SW480 (cell line): ENCODE measurements at places on chromosomes 4 and X.

DNA sequence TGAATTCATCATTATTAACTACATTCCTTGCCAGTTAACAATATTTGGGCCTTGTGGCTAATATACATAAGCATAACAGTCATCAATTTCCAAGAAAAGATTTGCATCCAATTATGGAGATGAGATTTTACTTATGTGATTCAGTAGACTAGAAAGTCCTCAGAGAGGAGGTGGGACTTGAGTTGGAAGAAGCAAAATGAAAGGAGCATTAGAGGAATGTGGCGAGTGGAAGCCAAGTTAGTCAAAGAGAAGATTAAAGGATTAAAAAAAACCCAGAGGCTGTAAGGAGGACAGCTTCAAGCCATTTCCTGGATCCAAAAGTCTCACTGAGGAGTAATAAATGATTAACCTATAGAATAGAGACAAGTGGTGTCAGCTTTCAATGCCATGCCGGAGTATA, 1099.4 kb upstream of the IGFBP7 start:
- no peak for DNase-seq

GRCh38 chr4:158777423-158778155, 8.8 kb downstream of the FNIP2 start:
- no peak for DNase-seq

GRCh38 chr4:109691411-109691920, 11.8 kb downstream of the CASP6 start:
- DNase-seq = no peak

DNA sequence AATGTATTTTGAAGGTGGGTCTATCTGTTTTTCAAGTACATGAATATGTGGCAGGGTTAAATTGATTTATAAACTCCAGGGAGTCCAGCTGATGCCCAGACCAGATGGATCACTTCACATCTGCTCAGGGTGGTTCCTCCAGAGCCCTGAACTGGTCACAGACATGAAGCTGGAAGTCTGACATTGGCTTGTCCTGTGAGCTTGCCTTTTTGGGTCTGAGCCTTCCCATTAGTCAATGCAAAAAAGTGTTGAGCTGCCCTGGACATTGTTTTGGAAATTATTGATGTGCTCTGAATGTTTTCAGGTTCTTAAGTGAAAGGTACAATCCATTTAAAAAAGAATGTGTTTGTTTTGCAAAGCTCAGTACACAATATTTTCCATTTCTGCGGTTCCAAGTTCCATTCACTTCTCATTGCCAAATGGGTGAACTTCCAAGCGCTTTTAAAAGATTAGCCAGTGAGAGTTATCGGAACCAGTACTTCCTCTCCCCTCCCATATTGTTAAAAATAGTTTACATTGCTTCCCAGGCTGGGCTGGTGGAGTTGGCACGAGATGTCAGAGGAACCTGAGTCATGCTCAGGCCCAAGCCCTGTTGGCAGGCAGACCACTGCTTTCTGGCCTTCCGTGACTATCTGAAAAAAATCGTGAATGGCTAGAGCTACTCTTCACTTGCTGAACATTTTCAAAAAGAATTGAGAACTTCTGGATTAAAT, 52.1 kb downstream of the PDGFRA start:
- no peak for DNase-seq

GRCh38 chr4:57877047-57877458, 766.9 kb upstream of the IGFBP7 start:
- DNase-seq = no peak

DNA sequence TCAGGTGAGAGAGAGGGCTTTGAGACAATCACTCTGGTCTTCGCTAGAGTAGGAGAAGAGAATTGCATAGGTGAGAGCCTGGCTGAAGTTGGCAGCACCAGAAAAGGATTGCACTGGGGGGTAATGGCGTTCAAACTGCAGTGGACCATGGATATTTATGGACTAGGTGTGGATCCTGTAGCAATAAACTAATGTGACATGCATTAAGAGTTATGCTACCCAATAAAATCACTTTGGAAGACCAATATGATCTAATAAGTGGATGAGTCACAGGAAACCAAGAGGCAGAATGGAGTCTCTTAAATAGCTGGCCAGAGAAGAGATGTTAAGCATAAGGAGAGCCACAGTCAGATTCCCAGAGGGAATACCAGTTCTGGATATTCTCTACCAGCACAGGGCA, 259.8 kb downstream of the FBXO8 start:
- peak; percentile 25 for DNase-seq

DNA sequence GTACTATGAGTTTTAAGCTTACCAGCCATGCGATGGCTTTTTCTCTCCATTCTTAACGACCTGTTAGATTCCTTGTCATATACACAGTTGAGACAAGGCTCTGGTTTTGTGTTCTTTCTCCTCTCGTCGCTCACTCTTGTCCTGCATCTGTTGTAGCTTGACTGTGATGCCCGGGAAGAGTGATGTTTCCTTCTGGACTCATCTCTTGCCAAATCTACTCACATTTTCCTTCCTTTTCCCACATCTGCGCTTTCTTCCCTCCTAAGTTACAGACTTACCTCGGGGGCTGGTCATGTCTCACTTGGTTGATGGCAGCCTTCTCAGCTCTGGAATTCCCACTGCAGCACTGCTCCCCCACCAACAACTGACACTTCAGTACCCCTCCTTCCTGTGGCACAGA, 4.8 kb upstream of the MAP7D3 start:
- DNase-seq = no peak

DNA sequence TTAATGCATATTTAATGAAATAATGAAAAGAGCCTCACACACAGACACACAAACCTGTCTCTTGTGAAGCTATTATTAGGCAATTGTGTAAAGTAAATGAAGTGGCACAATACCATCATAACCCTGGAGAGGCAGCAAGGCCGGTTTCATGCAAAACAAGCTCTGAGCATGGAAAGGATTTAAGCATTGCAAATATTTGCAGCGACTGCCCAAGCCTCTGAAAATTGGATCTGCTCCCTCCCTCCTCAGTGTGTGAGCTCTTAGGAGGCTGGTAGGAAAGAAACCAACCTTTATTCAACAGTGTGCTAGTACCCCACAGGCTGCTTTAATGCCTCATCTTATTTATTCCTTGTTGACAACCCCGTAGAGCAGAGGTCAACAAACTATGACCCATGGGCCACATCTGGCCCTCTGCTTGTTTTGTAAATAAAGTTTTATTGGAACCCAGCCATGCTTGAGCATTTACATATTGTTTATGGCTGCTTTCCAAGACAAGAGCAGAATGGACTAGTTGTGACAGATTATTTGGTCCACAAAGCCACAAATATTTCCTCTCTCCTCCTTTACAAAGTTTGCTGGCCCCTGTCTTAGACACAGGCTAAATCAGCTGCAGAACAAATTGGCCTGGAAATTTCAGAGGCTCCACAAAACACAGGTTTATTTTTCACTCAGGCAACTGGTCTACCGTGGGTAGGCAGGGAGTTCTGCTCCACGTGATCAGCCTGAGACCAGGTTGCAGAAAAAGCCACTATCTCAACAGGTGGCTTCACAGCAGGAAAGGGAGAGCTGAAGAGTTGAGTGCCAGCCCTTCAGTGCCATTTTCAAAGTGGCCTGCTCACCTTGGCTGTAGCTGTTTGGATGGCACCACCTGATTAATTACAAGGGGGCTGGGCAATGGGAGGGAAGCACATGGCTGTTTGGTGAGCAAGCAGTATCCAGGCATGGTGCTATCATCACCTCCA, 16.8 kb downstream of the RS1 start:
- DNase-seq = no peak

DNA sequence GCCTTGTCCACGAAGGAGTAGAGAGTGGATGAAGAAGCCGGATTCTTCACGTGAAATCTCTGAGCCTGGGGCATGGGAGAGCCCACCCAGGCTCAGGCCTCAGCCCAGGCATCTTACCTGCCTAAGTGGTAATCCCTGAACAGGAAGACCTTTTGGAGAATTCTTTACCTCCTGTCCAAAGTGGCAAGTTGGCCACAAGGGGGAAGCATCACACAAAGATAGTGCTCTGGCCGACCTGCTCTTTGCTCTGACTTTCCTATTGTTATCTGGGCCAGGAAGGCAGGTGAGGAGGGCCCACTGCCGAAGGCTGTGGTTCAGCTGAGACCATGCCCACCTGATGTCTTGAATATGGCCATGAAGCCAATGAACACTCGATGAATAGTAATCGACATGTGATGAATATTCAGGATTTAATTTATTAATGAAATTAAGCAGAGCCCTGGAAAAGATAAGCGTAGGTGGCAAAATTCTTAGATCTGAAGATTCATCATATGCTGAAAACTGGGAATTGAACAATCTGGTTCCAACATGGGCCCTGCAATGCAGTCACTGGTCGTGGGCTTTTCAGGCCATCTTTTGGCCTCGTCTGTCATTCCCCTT, 93.8 kb downstream of the PDGFRA start:
- peak; percentile 61 for DNase-seq

- no peak for DNase-seq
Measured at GRCh38 chr4:33316033-33316432, 2595.9 kb downstream of the PCDH7 start.

- DNase-seq = no peak
Measured at GRCh38 chr4:45004847-45005565, 278.6 kb upstream of the GNPDA2 start.

DNA sequence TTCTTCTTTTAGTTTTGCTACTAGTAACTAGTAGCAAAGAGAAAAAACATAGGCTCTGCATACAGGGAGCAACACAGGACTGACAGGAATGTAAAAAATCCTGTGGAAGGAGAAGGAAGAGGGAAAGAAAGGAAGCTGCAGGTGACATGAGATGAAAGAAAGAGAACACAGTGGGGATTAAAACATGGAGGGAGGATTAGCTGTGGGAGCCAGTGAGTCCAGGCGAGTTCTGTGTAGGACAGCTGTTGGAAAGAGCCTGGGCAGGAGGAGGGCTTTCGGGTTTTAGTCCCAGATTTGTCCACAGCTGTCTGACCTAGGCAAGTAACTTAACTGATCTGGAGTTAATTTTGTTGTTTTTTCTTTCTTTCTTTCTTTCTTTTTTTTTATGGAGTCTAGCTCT, 21.6 kb downstream of the CCNG2 start:
- no peak for DNase-seq

GRCh38 chr4:15652841-15653240, 2.3 kb downstream of the FBXL5 start:
- no peak for DNase-seq

- no peak for DNase-seq
Measured at GRCh38 chr4:10305816-10306215, 151.4 kb downstream of the ZNF518B start.

GRCh38 chr4:185142912-185143600, at the start of gene SLC25A4:
Gene SLC25A4 (plus strand): TSS chr4:185143266. CDS start chr4:185143373, 107 bp downstream.
- DNase-seq = peak; percentile 70

- no peak for DNase-seq
Measured at GRCh38 chrX:66163849-66164411, at the start of gene HEPH. Gene HEPH (plus strand): TSS chrX:66164247. CDS start chrX:66170571, 6,324 bp downstream.

DNA sequence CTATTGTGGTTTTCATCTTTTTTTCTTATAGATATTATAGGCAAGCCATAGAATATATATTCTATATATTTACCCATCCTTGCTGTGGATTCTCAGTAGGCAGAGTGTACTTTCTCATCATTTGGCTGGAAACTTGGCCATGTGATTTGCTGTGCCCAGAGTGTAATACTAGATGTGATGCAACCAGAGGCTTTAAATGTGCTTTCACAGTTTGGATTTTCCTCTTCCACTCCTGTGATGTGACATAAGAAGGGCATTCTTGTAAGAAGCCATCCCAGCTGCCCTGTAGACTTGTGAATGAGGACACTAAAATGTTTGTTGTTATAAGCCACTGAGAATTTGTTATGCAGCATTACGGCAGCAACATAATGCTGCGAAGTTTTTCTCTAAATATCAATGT, 10.4 kb upstream of the HPGDS start:
- no peak for DNase-seq

DNA sequence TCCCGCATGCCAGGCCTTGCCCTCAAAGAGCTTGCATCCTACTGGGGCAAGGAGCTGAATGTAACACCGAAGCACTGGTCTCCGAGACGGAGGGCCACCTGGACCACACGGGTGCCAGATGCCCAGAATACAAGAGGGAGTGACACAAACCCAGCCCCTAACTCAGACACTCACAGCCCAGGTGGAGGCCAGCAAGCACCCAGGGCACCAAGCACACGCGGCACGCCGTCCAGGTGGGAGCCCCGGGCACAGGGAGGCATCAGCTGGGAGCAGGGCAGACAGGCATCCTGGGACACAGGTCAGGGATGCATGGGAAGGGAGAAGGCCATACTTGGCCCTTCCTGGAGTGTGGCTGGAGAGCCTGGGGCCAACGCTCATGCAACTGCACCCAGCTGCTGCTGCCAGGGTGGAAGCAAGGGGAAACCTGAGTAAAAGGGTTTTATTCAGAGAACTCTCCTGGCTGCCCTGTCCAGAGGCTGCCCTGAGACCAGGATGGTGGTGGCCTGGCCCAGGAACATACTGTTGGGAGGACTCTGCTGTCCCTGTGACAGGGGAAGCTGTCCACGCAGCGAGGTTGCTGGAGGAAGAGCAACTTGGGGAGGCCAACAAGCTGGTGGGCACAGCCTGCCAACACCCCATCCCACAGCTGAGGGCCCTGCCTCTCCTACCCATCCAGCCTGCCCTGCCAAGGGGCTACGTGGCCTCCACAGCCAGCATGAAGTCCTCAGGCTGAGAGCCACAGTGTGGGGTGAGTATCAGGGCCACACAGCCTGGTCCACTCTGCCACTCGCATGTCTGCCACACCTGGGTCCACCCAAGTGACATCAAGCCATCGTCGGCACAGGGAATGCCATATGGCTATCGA, 22.2 kb upstream of the PPP2R2C start:
- no peak for DNase-seq

GRCh38 chr4:5470318-5471198, 237.8 kb downstream of the EVC2 start:
- DNase-seq = no peak

- DNase-seq = peak; percentile 89
Measured at GRCh38 chrX:29662759-29663503, 552.4 kb upstream of the MAGEB2 start.

- no peak for DNase-seq
Measured at GRCh38 chr4:7634661-7635251, 200.0 kb upstream of the PSAPL1 start.

- DNase-seq = no peak
Measured at GRCh38 chr4:81482326-81482725, 10.6 kb upstream of the RASGEF1B start.

DNA sequence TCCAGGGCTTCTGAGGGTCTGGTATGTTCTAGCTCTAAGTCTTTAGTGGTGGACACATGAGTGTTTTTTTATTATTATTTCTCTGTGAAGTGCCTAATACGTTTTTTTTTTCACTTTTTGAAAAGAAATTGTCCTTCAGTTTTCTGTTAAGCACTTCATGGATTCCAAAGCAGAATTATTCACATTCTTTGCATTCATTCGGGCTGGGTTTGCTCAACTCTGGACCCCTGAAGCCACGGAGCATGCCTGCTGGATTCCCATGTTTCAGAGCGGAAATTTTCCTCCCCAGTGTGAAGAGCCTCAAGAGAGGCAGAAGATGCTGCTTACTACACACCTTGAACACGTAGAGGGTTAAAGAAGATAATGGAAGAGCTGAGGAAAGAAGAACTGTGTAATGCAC, 107.5 kb downstream of the EGF start:
- DNase-seq = no peak

- DNase-seq = no peak
Measured at GRCh38 chrX:24260842-24261550, 52.9 kb downstream of the SUPT20HL2 start.
